ENCODE measurements at places on chromosomes 1 and 21.

GRCh38 chr1:164699815-164700491, 141.0 kb downstream of the PBX1 start:
- no peak for DNase-seq

DNA sequence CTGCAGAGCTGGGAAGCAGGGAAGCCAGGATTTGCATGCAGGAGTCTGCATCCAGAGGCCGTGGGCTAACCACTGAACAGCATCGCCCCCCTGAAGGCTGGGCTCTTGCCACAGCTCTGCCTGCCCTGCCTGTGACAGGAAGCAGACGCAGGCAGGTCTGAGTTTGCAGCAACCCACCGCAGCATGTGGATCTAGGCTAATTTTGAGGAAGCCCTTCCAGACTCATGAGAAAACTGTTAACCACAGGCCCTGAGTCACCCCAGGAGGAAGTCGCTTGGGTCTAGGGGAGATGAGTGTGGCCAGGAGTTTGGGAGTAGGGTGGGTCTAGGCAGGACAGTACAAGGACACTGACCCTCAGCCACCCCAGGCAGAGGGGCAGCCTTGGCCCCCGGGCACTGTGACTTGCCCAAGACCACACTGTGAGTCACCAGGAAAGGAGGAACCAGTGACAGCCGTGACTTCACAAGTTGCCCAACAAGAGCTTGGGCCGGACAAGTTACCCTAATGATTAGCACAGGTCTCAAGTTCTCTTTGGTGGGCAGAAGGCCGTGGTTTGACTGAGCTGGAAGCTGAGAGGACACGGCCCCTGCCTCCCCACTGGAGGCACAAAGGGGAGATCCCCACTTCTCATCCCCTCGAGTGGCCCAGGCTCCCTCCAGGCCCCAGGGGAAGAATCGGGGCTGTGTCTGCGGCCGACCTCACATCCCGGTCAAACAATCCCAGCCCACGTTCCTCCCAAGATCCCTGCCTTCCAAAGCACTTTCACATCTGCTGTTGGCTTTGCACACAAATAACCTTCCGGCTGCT, 826 bp downstream of the LAPTM5 start:
- peak; percentile 41 for DNase-seq

DNA sequence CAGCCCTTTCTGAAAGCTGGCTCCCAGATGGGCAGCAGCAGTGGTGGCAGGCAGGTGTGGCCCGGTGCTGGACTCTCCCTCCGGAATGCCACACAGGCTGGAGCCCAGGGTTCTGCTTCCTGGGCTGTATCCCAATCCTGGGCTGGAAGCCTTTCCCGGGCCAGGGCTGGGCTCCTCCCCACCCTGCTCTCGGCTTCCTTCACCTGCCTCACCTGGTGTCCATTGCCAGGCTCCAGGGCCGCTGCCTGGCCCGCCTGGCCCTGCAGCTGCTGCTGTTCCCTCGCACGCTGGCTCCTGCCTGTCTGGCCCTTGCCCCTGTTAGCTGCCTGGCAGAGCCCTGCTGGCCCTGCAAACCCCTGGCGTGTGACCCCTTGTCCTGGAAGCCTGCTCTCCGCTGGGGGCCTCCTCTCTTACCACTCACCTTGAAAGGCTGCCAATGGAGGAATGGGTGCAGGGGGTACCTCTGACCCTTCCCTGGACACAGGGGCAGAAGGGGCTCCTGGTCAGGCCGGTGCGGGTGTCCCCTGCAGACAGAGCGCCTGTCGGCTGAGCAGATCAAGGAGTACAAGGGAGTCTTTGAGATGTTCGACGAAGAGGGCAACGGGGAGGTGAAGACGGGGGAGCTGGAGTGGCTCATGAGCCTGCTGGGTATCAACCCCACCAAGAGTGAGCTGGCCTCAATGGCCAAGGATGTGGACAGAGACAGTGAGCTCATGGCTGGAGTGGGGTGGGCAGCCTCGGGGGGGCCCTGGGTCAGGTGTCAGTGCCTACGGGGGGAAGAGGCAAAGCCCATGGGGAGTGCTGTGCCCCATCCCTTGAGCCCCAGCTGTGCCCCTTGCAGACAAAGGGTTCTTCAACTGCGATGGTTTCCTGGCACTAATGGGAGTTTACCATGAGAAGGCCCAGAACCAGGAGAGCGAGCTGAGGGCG, 1.1 kb downstream of the CALML6 start:
- no peak for DNase-seq

DNA sequence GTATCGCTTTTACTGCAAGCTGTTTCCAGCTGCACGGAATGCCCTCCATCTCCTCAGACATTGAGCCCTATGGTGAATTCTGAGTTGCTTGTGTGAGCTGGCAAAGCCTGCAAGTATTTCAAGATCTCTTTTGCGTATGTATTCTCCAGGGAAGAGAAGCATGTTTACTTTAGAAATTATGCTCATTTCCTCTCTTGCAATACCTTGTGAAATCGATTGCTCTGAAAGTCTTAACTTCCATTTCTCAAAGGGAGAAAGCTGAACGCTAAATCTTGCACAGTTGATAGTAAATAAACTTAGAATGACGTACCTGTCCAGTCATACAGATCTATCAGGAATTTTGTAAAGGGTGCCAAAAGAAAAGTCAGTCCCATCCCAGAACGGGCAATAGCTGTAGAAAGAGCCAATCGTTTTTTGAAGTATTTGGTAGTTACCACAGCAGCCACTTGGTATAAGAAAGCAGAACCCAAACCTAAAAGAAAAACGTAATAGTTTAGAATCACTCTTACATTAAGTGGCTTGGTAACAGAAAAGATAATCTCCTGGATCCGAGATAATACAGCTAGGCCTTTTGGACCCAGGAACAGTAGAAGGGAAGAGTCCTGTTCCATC, 10.0 kb downstream of the SLC16A4 start:
- no peak for DNase-seq

- no peak for DNase-seq
These were observed 87.7 kb upstream of the EDN2 start for GRCh38 chr1:41572224-41572623.

- DNase-seq: no peak
These were observed 71.7 kb upstream of the MROH9 start for GRCh38 chr1:170863621-170864020.

DNA sequence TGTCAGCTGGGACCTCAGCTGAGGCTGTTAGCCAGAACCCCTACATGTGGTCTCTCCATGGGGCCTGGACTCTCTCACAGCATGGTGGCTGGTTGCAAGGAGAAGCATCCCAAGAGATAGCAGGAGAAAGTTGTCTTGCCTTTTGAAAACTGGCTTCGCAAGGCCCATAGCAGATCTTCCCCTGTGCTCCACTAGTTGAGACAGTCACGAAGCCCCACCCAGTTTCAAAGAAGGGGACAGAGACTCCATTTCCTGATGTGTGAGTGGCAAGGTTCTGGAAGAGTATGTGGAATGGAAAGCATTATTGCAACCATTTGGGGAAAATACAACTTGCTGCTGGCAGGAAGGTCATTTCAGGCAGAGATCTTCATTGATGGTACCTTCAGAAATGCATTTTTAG, 7.5 kb upstream of the CSRP1 start:
- no peak for DNase-seq

DNA sequence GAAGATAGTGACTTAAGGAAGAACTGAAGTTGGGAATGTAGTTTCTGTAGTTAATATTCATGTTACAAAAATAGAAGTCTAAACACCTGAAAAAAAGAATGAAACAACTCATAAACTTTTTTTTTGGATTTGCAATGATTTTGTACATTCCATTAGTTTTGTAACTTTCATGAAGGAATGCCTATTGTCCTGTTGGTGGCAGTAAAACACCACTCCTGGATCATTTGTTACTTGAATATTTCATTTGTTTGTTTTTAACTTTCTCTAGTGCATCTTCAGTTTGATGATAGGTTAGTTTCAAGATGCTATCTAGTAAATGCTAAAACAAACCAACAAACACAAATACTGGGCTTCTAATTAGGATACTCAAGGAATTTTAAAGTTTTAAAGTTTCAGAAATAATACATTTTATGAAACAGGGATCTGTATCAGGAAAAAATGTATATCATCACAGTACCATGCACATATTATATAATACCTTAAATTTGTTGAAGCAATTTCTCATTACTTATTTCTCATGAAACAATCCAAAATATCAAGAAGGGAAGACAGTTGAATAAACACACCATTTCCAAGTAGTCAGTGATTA, 229.7 kb upstream of the CACYBP start:
- DNase-seq: no peak

DNA sequence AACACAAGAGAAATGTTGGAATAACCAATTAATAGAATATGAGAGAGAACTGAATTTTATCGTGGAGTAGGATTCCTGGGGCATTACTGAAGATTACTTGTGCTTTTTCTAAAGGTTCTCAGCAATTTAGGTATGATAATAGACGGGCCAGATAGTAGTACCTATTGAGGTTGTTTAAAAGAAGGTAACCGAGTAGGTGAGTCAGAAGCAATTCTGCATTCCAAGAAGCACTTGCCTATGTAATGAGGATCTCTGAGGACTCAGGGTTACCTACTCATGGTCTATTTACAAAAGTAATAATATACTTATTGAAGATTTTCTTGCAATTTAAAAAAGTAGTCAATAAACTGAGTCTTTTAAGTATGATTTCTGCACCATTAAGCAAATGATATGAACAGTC, 1469.8 kb downstream of the BRINP3 start:
- DNase-seq: no peak

GRCh38 chr1:216749232-216749631, 26.0 kb upstream of the ESRRG start:
- DNase-seq: no peak

- no peak for DNase-seq
These were observed 11.9 kb downstream of the IFNLR1 start for GRCh38 chr1:24175033-24175755.

DNA sequence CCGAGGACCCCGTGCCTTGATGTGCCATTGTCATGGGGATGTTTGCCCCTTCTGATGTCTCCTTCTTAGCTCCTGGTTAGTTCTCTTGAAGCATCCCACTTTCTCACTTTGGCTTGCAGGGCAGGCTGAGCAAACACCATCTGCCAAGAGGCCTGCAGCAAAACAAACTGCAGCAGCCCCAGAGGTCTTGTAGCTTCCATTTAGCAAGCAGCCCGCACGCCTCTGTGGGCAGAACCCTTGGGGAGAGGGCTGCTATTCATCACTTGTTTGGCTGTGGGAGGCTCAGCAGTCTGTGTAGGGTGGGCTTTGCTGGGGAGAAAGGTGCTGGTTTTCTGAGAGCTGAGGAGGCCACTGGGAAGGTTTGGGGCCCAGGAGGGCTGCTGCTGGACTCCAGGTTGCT, 56.7 kb downstream of the KCNC4 start:
- DNase-seq: no peak

- DNase-seq: no peak
These were observed 48.5 kb downstream of the UBE2U start for GRCh38 chr1:64251971-64252370.

GRCh38 chr1:19596065-19596713, 47.9 kb upstream of the NBL1 start:
- no peak for DNase-seq

DNA sequence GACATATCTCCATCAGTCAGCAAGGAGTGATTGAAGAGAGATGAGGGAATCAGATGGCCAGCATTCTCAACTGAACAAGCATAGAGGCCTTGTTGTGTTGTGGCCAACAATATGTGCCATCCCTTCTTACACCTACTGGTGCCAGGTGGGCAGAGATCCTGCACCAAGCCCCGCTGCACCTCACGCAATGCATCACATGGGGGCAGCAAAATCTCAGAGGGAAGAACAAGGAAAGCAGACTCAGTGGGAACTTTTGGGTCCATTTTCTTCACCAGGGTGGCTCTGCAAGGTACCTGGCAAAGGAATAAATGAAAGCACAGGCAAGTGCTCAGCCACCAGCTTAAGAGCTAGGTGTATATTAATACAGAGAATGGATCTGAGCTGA, 33.2 kb downstream of the HSD3B2 start:
- no peak for DNase-seq

- no peak for DNase-seq
These were observed 378.9 kb downstream of the PLPP3 start for GRCh38 chr1:56200442-56200841.

- no peak for DNase-seq
These were observed 12.7 kb downstream of the GORAB start for GRCh38 chr1:170544624-170545023.

DNA sequence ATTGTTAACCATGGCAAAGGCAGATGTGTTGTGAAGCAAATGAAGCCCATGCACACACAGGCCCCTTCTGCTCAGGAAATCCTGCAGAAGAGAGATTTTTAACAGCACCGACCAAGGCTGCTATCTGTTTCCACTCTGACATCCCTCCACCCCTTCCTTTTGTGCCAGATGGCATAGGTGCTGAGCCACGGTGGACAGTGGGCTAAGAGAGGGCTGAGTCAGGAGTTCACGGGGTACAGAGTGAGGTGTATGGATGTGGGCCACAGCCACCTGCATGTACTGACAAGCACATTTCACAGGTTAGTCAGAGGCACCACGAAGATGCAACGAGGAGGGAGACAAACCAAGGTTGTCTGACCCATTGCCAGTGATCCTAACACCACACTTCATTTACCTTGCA, 9.5 kb downstream of the RSPH1 start:
- no peak for DNase-seq

GRCh38 chr1:87766737-87767136, 438.1 kb downstream of the LMO4 start:
- no peak for DNase-seq

- no peak for DNase-seq
These were observed 32.5 kb downstream of the PLEKHO1 start for GRCh38 chr1:150182247-150182646.

- no peak for DNase-seq
These were observed 3.5 kb downstream of the TRIM67 start for GRCh38 chr1:231165371-231165770.

GRCh38 chr1:64041371-64042131, 161.9 kb upstream of the UBE2U start:
- DNase-seq: no peak

- DNase-seq: no peak
These were observed 64.0 kb upstream of the ASB17 start for GRCh38 chr1:75996196-75996595.

GRCh38 chr1:191034132-191034531, 556.5 kb upstream of the BRINP3 start:
- no peak for DNase-seq

- no peak for DNase-seq
These were observed 2.1 kb downstream of the ETV3 start for GRCh38 chr1:157136133-157136532.

DNA sequence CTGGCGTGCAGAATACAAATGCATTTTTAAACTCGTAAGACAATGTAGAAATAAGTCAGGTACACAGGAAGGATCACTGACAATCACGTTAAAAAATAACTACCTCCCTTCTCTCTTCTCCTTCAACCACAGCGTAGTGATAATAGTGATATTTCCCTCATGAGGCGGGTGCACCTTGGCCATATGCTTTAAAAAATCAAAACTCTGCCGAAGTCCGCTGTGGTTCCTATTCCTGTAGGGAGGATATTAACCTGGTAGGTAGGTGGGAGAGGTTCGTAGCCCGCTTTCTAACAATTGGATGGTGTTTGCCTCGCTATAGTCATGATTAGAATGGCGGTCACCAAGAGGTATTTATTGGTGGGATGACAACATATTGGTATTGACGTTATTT, 732 bp downstream of the GREM2 start:
- DNase-seq: no peak

DNA sequence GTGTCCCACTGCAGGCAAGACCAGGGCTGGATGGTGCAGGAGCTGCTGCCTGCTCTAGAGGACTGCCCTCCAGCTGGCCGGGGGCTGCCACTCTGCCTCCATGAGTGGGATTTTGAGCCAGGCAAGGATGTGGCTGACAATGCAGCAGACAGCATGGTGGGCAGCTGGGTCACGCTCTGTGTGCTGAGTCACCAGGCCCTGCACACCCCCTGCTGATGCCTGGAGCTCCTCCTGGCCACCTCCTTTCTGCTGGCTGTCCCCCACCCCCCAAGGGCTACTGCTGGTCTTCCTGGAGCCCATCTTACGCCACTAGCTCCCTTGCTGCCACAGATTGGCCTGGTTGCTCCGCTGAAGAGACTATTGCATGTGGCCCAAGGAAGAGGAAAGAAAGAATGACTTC, 3.9 kb upstream of the ZSCAN20 start:
- no peak for DNase-seq

All from stimulated activated CD4-positive, alpha-beta T cell treated with anti-CD3 and anti-CD28 coated beads, Interleukin-1b, Interleukin-23, amount 100 ng/mL, for 1 hour (primary cell).